ENCODE measurements at places on chromosomes 1 and 21.
A peak's percentile ranks its signal among the peaks of the same experiment; 100 is the strongest.

DNA sequence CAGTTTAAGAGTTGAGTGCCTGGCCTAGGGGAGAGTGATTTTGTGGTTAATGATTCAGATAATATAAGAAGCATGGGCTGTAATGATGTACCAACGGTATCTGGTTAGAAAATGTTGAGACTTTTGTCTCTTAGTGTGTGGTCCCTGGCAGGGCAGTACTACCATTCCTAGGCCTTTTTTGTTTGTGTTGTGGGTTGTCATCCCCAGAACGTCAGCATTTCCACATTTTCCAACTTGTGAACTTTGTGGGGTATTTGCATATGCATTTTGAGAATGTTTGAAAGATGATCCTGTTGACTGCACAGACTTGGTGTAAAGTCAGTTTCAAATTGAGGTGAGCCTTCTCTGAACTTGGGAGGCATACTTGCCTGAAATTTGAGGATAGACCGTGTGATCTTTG lies 11.4 kb downstream of the NEK7 start:
- DNase-seq, result no peak

DNA sequence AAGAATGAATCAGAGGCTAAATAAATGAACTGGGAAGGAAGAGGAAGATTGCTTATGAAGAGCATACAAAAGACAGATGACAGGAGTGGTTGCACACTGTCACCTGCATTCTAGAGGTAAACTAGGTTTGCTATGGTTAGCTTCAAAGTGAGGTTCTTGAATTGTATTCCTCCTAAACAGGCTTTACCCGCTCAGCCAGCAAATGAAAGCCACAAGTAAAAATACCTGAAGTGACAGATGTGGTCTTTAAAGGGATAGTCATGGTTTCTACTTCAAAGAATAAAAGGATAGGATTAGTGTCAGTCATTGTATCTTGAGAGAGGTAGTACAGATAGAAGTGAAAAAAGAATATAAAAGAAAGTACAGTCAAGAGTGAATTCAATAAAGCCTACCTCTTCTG lies 32.4 kb upstream of the PRDX6 start:
- no peak for DNase-seq

DNA sequence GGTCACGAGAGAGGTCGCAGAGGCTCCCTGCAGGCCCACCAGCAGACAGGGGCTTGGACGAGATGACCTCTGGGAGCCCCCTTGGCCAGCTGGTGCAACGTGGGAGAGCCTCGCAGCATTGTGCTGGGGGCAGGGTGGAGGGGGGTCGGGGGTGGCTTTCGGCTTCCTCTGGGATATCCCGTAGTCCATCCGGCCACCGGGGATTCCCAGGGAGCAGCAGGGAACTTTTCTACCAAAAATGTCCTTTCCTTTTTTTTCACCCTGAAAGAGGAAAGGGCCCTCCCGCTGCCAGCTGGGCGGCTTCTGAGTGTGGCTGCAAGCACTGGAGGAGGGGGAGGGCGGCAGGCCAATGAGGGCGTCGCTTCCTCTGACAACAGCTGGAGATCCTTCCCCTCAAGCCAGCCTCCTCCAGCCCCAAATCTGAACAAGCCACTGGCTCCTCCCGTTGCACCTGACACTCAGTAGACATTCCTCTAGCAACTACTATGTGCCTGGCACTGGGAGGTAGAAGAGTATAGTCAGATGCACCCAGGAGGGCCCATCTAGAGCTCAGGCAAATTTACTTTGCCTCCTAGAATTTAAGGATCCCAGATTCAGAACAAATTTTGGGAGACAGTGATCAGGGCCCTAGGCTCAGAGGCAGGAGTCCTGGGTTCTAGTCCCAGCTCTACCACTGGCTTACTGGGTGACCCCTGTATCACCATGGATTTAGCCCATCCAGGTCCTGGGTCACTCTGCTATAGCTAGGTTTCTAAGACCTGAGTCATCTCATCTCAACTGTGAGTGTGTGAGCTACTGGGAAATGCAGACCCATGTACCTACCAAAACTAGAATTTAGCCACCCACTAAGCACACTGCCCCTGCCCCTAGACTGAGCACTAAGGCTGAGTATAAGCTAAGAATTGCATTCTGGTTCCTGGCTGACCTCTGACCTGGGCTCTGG lies 2.7 kb downstream of the MOB3C start:
- DNase-seq, result no peak

DNA sequence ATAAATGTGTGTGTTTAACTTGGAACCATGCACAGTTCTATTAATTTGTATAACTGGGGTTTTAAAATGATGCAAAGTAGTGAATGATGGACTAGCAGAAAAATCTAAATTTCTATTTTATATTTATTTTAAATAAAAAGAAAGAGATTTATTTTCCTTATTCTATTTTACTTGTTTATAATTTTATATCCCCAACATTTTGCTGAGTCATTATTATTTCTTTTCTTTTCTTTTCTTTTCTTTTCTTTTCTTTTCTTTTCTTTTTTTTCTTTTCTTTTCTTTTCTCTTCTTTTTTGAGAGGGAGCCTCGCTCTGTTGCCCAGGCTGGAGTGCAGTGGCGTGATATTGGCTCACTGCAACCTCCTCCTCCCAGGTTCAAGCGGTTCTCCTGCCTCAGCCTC lies 395.0 kb upstream of the NCAM2 start:
- DNase-seq, result no peak

DNA sequence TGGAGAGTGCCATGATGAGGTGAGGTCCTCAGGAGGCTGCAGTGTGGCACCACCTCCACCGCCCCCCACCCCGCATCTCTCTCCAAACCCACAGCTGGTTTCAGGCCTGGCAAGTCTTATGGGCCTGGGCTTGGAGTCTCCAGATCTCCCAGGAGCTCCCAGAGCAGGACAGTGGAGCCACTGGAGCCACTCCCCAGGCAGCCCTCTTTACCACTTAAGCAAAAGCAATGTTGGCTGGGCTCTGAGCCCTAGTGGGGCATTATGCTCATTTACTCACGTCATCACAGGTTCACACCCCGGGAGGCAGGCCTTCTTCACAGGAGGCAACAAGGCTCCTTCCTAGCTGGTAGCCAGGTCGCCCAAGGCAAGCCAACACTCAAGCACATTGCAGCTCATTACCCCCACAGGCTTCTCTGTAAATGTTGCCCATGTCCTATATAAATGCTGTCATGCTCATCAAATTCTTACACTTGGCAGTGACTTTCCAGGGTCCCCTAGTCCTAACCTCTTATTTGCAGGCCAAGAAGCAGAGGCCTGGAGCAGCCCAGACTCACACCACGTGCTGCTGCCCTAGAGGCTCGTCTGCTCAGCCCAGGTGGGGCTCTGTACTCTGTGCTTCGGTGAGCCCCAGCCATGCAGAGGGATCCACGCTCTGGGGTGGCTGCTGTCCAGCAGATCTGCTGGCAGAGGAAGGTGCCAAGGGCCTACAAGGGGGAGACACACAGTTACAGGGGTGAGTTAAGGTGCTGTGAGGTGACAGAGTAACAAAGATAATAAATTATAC lies 459.3 kb downstream of the MATN1 start:
- no peak for DNase-seq

DNA sequence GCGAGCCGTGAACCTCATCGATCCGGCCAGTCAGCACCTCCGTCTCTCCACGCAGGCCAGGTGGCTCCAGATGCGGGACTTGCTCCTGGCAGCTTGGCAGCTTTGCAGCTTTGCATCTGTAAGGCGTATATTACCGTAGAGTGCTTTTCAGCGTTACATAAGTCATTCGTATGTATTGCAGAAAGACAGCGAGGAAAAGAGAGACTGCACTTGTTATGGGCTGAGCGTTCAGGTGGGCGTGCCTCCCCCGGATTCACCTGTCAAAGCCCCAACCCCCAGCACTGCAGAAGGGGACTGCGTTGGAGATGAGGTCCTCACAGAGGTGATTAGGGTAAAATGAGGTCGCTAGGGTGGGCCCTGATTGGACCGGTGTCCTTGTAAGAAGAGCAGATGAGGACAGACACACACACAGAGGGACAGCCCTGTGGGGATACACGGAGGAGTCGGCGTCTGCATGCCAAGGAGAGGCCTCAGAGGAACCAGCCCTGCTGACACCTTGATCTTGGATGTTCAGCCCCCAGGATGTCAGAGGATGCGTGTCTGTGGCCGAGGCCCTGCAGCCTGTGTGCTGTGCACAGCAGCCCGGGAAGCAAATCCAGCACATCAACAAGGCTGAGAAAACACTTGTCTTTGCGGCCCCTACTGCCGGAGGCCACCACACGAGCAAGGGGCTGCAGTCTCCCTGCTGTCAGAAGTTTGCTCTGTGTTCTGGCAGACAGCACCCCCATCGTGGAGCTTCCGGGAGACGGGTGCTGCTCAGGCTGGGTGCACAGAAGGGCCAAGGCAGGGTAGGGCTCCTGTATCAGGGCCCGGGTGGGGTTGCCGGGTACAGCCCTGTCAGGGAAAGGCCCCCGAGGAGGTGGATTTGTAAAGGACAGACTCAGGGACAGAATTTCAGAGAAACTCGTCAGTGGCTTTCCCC lies 10.9 kb upstream of the AGPAT3 start:
- no peak for DNase-seq

GRCh38 chr21:44304877-44305293 lies 5.0 kb downstream of the PFKL start:
- no peak for DNase-seq

DNA sequence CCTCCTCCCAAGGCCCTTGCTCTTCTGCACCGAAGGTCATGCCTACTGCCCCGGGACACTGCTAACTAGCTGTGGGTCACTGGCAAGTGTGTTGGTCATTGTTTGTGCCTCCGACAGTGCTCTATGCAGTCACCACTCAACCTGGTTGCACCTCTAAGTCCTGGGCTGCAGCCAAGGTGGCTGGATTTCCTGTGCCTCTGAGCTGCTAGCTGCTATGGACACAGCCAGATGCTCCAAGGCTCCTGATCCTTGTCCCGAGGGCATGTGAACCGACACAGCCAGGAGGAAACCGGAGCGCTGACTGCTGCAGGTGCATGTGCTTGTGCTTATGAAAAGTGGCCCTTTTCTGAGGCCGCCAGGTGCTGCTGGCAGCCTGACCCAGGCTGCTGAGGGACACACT lies 14.7 kb upstream of the SPOCD1 start:
- no peak for DNase-seq

- no peak for DNase-seq
These were observed 215.0 kb downstream of the DAB1 start for GRCh38 chr1:57208741-57209302.

GRCh38 chr1:63087966-63088365 lies 234.4 kb upstream of the FOXD3 start:
- no peak for DNase-seq

GRCh38 chr1:164618202-164618564 lies 59.2 kb downstream of the PBX1 start:
- DNase-seq, result no peak

- DNase-seq, result no peak
These were observed 61.8 kb upstream of the DNAH14 start for GRCh38 chr1:224867715-224868114.

DNA sequence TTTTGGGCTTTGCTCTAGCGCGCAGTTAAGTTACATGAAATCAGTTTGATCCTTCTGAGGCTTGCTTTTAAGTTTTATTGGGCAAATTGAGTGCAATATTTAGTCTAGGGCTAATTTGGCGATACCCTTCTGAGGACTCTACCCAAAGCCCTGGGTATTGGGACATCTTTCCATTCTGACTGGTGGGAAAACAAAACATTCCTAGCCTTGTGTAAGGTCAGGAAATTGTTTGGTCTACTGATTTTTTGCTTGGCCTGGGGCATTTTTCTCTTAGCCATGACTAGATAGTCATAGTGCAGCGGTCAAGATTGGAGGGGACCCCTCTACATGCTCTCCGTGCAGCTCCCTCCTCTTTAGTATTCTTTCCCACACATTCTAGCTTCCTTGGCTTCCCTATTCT lies 189.6 kb upstream of the PTGFR start:
- no peak for DNase-seq

DNA sequence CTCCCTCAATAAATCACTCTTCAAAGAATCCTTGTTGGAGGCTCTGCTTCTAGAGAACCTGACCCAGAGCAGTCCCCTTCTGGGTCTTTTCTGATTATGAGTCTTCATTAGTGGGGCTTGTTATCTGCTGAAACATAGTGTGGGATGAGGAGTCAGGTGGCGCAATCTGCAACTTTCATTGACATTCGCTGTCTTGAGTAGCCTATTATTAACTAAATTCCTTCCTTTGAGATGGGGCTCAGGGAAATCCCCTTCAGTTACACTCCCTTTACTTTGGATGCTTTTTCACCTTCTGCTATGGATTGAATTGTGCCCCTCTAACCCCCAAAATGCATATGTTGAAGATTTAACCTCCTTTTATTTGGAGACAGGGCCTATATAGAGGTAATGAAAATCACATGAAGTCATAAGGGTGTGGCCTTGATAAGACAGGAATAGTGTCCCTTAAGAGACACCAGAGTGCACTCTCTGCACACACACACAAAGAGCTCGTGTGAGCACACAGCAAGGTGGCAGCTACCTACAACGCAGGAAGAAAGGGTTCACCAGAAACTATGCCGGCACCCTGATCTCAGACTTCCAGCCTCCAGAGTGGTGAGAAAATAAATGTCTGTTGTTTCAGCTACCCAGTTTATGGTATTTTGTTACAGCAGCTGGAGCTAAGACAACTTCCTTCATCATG lies 19.5 kb downstream of the DIO1 start:
- no peak for DNase-seq

DNA sequence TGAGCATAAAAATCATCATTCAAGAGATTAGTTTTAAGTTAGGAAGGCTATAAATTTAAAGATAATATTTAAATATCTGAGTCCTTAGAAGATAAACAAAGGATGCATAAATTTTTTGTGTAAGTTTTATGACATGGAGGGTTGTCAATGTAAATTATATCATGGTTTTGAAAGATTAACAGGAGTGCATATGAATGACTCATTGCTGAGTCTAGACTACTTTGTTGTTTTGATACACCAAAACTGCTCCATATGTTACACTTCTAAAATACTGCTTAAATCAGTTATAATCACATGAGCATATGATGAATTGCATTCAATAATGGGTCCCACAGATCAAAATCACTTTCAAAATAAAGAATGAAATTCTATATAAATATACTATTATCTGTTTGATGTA lies 312.5 kb downstream of the KCNT2 start:
- DNase-seq, result no peak

DNA sequence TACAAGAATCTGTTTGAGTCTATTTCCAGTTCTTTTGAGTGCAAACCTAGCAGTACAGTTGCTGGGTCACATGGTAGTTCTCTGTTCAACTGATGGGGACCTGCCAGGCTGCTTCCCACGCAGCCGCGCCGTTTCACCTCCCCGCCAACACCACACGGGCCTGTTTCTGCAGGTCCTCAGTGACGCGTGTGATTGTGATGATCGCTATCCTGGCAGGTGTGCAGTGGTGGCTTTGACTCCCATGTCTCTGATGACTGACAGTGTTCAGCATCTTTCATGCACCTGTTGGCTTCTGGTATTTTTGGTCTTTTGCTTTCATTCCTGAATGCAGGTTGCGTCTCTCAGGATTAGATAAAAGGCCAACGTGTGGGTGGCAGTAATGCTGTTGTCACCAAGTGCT lies 41.6 kb downstream of the FAAP20 start:
- peak; percentile 21 for DNase-seq
